Keratinocyte (primary cell): ENCODE measurements at places on chromosomes 2 and 18. TPM values are rescaled to one million over a fixed set of nuclear protein-coding genes. Genes with fewer than 3 reads are reported as not detected.

The TGFA gene
- 26.6 to 71.8 TPM (median 51.7 TPM) in 3 replicates for polyA plus RNA-seq

The ADD2 gene
- 0.05 to 0.19 TPM in 2 of 3 replicates, not detected in the other for polyA plus RNA-seq

DNA sequence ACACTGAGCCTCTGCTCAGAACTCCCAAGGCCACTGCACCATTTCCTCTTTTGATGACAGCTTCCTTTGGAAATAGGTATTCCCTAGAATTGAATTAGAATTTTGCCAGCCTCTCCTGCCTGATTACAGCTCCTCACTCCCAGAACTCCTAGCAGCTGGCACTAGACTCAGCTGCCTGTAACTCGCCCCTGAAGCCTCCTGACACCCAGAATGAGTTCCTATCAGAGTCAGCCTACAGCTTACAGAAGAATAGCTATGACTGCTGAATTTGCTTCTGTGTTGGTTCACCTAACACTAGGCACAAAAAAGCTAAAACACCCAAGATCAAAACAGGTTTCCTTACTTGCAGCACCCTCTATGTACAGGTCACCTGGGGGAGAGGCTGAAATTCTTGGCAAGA, 108.2 kb upstream of the PTPRM start:
- DNase-seq: no peak

DNA sequence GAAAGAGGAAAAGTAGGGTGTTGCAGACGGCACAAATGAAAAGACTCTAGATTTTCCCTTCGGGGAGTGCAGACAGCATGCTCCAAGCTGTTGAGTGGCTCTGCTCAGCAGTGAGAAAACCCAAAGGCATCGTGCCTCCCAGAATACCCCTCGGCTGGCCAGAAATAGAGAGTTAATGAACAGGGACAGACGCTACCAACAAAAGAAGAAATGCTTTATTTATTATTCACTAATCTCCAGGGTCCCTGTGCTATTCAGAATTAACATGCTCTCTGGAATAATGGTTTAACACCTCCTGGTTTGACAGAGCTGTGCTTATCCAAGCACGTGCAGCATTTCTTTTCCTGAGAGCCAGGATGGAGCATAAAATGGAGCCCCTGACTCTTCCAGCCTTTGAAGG, 82.3 kb downstream of the AQP4 start:
- DNase-seq: no peak

- no peak for DNase-seq
Measured at GRCh38 chr2:203437511-203437910, 97.6 kb downstream of the RAPH1 start.
